ENCODE measurements at places on chromosomes 4 and X.

DNA sequence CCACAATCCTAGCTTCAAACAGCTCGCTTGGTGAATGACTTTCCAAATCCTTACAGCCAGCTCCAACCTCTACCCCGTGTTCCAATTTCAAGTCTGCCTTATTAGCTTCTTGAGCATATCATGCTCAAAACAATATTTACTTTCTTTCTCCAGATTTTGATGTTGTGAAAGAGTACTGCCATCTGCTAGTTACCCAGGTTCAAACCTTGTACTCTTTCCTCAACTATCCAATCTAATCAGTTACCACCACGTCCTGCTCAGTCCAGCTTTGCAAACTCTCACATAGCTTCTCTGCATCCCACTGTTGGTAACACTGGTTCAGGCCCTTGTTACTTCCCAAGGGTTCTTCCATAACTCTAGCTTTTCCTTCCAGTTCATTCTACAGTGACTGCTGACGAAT lies 179.1 kb downstream of the NR3C2 start:
- DNase-seq: no peak

GRCh38 chr4:89242864-89243732 lies 64.5 kb downstream of the GPRIN3 start:
- no peak for DNase-seq

DNA sequence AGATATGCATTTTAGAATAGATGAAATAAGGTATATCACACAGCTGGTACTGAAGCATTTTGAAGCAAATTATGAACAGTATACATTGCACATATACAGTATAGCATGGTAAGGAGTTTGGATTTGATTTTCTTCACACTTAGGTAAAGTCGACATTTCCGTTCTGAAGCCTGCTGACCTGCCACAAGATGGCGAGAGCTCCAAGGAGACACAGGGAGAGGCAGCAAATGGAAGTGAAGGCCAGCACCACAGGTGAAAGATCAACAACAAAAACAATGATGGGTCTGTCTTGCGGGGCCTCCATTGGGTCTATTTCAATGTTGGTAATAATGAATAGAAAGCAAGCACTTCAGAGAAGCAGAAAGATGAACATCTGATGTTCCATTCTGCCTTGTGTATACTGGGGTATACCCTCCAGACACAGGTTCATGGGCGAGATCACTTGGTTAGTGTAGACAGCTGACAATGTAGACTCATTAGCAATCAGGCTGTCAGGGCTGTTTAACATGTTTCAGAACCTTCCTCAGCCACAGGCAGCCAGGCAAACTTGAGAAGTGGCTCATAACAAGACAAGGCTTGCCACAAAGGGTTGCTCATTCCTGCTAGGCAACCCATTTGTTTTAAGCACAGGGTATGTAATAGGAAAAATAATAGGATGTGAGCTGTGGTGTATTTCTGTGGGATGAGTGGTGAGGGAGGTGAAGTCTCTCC lies 21.4 kb upstream of the NOX1 start:
- DNase-seq: peak; percentile 27

DNA sequence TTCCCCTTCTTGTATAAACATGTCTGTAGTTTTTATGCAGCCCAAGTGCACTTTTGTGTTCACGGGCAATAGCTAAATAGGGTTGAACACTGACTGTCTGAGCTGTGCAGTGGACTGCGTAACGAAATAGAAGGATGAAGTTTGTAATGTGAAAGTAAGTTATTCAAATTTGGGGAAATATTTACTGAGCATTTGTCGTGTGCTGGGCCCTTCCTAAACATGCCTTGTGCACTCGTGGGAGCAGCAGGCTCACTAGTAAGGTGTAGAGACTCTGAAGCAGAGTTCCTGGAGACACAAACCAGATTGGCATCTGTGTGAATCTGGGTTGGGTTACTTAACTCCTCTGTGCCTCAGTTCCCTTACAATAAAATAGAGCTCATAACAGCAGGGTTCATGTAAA lies 51.7 kb upstream of the C1QTNF7 start:
- DNase-seq: no peak

GRCh38 chr4:76984127-76984526 lies 34.6 kb downstream of the SEPTIN11 start:
- peak; percentile 32 for DNase-seq

DNA sequence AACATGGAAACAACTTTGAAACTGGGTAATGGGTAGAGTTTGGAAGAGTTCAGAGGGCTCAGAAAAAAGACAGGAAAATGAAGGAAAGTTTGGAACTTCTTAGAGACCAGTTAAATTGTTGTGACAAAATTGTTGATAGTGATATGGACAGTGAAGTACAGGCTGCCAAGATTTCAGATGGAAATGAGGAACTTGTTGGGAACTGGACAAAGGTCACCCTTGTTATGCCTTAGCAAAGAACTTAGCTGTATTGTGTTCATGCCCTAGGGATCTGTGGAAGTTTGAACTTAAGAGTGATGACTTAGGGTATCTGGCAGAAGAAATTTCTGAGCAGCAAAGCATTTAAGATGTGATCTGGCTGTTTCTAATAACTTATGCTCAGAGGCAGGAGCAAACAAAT lies 5.1 kb upstream of the ARL13A start:
- DNase-seq: no peak

GRCh38 chr4:136328131-136328530 lies 1204.2 kb downstream of the PCDH18 start:
- DNase-seq: no peak
